Skin of body (tissue), 3 donors: ENCODE measurements at places on chromosomes 5 and 9. TPM values are rescaled to one million over a fixed set of nuclear protein-coding genes. Genes with fewer than 3 reads are reported as not detected.

The EIF4E1B gene
- total RNA-seq: not detected

- peak; percentile 81 for DNase-seq
These were observed 376.4 kb upstream of the RGMB start for GRCh38 chr5:98397081-98397480.

The TRPM6 gene
- 2.3 TPM for total RNA-seq

DNA sequence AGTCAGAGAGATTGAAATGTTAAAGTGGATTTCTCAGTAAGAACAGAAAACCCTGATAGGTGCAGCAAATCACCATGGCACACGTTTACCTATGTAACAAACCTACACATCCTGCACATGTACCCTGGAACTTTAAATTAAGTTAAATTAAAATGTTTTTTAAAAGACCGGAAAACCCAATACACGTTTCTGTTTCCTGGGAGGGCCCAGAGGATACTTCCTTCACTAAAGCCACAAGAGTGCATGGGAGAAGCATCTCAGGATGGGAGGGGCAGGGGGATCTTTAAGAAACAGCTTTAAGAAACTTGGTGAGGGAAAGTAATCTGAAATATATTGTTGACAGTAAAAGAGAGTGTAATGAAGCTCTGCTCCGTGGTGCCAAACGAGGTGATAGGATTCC is 164.7 kb upstream of the PTGER4 start:
- DNase-seq: no peak

The FNIP1 gene
- 53.7 TPM for total RNA-seq

The ADAMTS19 gene
- total RNA-seq: 45.3 TPM

DNA sequence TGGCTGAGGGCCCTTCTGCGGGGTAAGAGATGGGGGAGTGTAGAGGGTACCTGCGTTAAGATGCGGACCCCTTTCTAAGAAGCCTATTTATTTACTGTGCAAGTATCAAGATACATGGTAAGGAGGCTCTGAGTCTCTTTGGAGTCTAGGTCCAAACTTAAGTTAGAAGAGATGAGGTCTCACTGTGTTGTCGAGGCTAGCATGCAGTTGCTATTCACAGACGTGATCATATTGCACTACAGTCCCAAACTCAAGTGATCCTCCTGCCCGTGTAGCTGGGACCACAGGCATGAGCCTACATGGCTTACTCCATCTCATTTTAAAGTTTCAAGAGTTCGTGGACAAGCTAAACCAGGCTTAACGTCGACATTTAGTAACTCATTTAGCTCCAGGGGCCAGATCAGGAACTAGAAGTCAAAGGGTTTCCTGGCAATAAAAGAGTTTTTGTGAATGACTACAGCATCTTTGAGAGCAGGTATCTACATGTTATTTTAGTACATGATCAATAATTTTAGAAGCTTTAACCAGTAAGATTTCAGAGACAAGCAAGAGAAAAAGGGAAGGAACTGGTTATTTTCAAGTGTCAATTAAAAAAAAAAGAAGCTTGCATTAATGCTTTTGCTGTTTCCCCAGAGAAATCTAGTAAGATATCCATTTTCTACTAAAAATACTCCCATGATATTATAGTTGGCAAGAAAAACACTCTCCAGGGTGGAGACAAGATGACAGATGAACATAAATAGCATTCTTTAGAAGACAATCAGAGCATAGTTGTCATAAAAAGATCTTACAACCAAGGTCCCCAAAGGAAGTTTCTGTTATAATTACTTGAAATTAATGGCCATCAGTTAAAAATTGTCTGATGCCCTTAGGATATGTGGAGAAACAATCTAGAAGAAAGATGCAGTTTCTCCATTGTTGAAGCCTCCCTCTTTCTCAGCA is 141.3 kb downstream of the SCAMP1 start:
- DNase-seq: peak; percentile 36

DNA sequence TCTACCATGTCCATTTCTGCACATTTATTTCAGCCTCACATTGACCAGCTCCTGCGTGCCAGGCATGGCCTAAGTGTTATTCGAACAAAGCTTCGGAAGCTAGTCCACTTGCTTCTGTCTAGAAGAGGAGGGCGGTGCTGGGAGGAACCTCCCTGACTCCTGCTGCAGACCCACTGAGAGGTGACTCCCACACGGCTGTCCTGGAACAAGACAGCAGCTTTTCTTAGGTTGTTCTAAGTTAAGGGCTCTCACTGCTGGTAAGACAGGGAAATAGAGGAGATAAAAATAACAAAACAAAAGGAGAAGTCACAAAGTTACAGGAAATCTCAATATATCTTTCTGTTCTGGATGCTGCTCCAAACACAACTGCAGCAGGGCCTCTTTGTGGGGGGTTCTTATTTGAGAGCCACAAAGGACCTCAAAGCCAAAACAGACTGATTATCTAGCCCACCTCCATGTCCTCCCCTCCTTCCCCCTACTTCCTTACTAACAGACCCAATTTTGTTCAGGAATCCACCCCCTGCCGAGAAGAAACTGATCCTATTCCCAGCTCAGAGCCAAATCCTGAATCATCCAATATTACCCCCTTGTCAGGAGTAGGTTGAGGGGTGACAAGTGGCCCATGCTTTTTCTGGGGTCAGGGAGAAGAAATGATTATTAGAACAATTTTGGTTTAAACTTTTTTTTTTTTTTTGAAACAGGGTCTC is 28.4 kb upstream of the KCNIP1 start:
- no peak for DNase-seq

The SLIT3 gene
- 42.4 TPM for total RNA-seq

The NRG2 gene
- 0.99 TPM for total RNA-seq

- DNase-seq: no peak
These were observed 71.4 kb downstream of the DAPK1 start for GRCh38 chr9:87569008-87569509.

DNA sequence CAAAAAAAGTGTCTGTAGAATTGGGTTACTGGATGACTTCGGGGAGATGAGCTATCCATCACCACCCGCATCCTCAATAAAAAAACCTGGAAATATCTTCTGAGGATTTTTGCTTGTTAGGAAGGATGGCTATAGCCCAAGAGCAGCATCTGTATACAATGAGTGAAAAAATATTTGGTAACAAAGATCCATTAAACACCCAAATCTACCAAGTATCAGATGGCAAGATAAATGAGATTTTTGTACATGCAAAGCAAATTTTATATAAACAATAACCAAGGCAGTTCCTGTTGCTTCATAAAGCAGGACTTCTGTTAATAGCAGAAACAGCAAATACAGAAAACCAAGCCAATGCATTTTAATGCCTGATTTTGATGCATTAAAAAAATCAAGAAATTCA is 166.6 kb downstream of the SLC28A3 start:
- DNase-seq: peak; percentile 61

GRCh38 chr9:137150617-137151457 is 11.9 kb downstream of the GRIN1 start:
- DNase-seq: no peak

DNA sequence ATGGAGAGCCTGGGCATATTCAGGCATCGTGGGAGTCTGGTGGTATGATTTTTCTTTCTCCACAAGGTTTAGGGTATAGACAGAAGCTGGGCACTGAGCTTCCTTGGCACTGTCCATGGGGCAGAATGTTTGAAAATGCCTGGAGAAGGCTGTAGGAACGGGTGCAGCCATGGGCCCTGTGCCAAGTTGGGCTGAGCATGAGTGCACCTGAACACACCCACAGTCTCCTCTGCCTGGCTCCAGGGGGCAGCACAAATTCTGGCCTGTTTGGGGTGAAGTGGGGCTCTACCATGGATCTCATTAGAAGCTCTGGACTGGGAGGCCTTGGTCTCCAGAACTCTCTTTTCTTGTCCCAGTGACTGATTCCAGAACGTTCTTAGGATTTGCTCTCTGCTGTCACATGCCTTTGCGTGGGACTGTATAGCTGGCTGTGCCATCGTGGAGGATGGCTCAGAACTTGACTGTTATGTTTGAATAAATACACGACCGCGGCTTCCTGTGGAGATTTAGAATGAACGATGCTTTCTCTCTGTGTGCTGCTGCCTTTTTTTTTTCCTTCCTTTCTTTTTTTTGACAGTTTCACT is 229.8 kb downstream of the FANCC start:
- DNase-seq: no peak

The SLCO6A1 gene
- not detected for total RNA-seq

The PCDHB11 gene
- 3.5 TPM for total RNA-seq

DNA sequence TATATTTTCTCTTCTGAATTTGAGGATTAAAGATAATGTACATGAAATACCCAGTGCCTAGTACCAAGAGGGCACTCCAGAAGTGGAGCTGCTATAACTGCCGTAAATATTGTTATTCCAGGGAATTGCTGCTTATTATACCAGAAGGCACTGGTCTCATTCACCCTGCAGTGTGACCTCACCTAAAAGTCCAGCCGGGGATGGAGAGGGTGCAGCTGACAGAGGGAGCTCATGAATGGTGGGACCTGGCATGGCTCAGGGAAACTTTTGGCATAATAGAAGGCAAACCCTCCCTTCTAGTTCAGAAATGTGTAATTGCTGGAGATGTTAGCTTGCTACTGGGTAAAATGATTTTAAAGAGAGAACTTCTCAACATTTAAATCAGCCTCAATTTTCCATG is 108.5 kb downstream of the MVB12B start:
- DNase-seq: no peak

- DNase-seq: no peak
These were observed 5.9 kb upstream of the NREP start for GRCh38 chr5:111762895-111763294.

DNA sequence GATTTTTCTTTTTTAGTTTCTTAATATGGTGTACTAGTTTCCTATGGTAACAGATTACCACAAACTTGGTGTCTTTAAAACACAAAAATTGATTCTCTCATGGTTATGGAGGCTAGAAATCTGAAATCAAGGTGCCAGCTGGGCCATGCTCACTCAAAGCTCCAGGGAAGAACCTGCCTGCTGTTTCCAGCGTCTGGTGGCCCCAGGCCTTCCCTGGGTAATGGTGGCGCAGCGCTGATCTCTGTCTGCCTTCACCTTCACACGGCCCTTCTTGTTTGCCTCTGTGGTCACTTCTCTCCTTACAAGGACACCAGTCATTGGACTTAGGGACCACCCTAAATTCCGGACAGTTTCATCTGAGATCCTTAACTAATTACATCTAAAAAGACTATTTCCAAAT is 70.5 kb upstream of the GFPT2 start:
- no peak for DNase-seq

The UNC13B gene
- total RNA-seq: 13.9 TPM

- no peak for DNase-seq
These were observed 20.7 kb downstream of the FAXDC2 start for GRCh38 chr5:154829589-154830218.

DNA sequence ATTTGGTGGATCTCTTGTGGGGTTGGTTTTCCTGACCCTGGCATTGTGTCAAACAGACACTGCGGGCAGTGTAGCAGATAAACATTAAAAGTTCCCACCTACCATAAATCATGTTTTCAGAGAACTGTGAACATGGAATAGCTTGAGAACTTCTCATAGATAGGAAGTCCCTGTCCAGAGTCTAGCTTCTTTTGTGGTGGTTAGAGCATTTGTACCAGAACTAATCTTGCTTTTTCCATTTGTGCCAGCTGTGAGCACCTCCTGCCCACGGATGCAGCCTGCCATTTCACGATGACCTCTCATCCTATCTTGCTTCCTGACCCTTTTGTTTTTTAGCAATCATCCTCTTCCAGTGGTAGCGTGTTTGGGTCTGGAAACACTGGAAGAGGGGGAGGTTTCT is 61.4 kb downstream of the FAM78A start:
- DNase-seq: no peak

GRCh38 chr5:181182651-181183050 is 22.3 kb downstream of the TRIM7 start:
- DNase-seq: no peak

GRCh38 chr5:163548649-163549048 is 43.2 kb downstream of the MAT2B start:
- DNase-seq: no peak

The PCDHGB6 gene
- total RNA-seq: 5.6 TPM

DNA sequence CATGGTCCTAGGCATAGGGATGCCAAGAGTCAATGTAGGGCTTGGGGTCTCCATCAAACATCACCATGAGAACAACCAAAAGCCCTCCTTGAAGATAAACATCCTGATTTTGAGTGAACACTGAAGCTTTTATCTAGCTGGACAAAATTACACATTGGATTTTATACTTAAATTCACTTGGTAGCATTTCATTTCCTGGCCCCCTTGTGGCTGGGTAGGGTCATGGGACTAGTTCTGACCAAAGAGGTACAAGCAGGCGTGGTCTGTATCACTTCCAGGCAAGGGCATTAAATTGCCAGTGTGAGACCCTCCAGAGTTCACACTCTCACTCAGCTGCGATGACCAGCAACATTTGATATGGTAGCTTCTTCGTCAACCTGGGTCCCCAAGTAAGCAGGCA is 320.3 kb downstream of the ACTL7B start:
- no peak for DNase-seq

The TMEM252 gene
- total RNA-seq: not detected

GRCh38 chr9:113633782-113634595 is 170.5 kb downstream of the RGS3 start:
- DNase-seq: no peak
